ENCODE measurements at places on chromosomes 4 and X. TPM values are rescaled to one million over a fixed set of nuclear protein-coding genes. Genes with fewer than 3 reads are reported as not detected.

AKAP14 gene
- polyA plus RNA-seq = 63.8 TPM

- H3K4me1 ChIP-seq = no peaks in the 10 kb centered on the region
- no peak for DNase-seq
Measured at GRCh38 chr4:125650557-125650956, 335.8 kb downstream of the FAT4 start.

GRCh38 chrX:20320461-20321159 lies 53.9 kb upstream of the RPS6KA3 start:
- no peak overlapping the region for H3K27ac ChIP-seq
- no peaks in the 10 kb centered on the region for H3K27me3 ChIP-seq
- H3K4me3 ChIP-seq = no peak overlapping the region

- no peak overlapping the region for H3K4me3 ChIP-seq
- H3K36me3 ChIP-seq = no peaks in the 10 kb centered on the region
- no peak for DNase-seq
- no peaks in the 10 kb centered on the region for H3K27me3 ChIP-seq
Measured at GRCh38 chr4:10737337-10737736, 52.8 kb upstream of the CLNK start.

CTAG1A gene
- 7.1 TPM for polyA plus RNA-seq

PPEF2 gene
- 1.4 TPM for polyA plus RNA-seq

DNA sequence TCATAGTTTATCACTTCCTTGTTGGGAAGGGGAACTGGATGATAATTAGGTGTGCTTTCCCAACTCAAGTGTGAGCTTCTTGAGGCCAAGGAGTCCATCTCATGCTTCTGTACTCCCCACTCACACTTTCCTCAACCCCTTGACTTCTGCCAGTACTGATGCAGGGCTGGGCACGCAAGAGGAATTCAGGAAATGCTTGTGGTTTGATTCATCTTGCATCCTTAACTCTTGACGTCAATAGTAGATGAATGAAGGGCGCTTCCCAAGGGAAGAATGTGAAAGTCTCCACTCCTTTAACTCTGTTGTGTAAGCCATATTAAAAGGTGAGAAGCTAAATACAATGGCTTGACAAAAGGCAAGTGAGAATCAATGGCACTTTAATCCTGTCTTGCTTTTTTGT lies 101.8 kb downstream of the AGTR2 start:
- no peaks in the 10 kb centered on the region for H3K4me1 ChIP-seq
- DNase-seq = no peak
- H3K27me3 ChIP-seq = no peaks in the 10 kb centered on the region
- H3K27ac ChIP-seq = no peak overlapping the region
- no peak overlapping the region for H3K4me3 ChIP-seq
- no peaks in the 10 kb centered on the region for H3K36me3 ChIP-seq

DNA sequence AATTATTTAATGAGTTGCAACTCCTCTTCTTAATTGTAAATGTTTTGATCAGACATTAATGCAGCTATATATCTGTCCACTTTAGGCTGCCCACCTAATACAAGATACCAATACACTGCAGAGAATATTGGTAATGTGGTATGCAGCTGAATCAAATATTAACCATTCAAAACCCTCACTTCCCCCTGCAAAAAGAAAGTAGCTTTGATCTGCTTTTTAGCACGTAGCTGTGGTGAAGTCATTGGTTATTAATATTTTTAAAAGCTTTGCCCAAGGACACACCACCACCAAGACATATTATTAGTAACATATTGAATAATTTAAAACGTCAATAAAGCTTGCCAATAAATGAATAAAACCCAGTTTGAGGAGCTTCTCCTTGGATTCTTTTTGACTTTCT lies 28.6 kb upstream of the CYP2U1 start:
- no peaks in the 10 kb centered on the region for H3K36me3 ChIP-seq
- no peak for DNase-seq
- no peaks in the 10 kb centered on the region for H3K27me3 ChIP-seq
- H3K27ac ChIP-seq = no peak overlapping the region
- H3K4me3 ChIP-seq = no peak overlapping the region

SPANXA1 gene
- 6.5 TPM for polyA plus RNA-seq

DNA sequence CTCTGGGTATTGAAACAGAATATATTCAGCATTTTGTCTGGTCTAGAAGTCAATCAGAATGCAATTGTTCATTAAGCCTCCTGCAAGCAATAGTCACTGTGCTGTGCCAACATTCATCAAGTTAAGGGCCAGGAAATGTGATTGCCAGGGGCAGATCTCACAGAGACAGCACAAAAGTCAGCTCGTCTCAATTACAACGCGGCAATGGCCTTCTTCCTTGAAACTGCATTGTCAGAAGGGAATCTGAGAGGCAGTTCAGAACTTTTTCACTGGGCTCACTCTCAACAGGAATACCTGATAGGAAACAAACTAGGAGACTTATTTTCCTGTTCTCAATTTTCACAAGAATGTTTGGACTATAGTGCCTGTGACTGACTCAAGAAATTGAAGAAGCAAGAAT lies 131.1 kb upstream of the NR3C2 start:
- DNase-seq = no peak
- H3K27ac ChIP-seq = no peak overlapping the region
- no peaks in the 10 kb centered on the region for H3K27me3 ChIP-seq
- no peaks in the 10 kb centered on the region for H3K36me3 ChIP-seq

DNA sequence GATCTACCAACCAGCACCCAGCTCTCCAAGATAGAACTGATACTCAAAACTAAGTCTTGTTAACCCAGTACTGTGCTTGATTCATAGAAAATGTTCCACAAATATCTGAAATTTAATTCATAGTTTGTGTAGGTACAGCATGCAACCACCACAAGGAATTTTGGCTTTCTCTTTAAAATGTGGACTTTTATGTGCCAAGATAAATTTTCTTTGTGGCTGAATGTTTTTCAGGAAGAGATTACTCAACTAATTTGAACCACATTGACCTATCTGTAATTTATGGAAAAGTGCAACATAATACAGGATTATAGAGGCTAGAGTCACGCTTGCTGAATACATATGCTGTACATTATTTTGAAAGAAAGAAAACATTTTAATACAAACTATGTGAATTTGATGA lies 730.8 kb downstream of the IL1RAPL1 start:
- no peak for DNase-seq
- H3K27me3 ChIP-seq = no peaks in the 10 kb centered on the region
- no peak overlapping the region for H3K4me3 ChIP-seq

GRCh38 chr4:6613676-6614651 lies 26.5 kb upstream of the MRFAP1 start:
- no peaks in the 10 kb centered on the region for H3K27me3 ChIP-seq
- no peak overlapping the region for H3K4me3 ChIP-seq
- no peak overlapping the region for H3K27ac ChIP-seq

WFS1 gene
- polyA plus RNA-seq = 80.4 TPM

- H3K27me3 ChIP-seq = no peaks in the 10 kb centered on the region
- no peak for DNase-seq
- no peak overlapping the region for H3K4me3 ChIP-seq
- H3K36me3 ChIP-seq = no peaks in the 10 kb centered on the region
Measured at GRCh38 chrX:139882299-139882698, 50.6 kb downstream of the ATP11C start.

DNA sequence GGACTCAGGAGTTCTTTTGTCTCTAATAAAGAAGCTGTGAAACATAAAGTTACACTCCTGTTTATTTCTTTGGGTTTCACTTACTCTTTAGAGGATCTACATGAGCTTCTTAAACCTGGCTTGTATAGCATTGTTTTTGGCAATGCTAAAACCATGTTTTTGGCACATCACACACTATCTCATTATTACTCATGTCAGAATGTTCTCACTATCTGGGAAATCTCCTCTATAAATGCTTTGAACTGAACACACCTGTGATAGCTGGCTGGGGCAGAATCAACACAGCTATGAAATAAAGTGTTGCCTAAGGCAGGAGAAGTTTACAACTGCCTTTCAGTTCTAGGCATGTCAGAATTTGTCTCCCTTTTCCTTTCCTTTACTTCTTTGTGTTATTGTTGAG lies 52.6 kb downstream of the SULT1B1 start:
- no peaks in the 10 kb centered on the region for H3K27me3 ChIP-seq

CHRDL1 gene
- polyA plus RNA-seq = 40.5 TPM

- H3K27me3 ChIP-seq = no peaks in the 10 kb centered on the region
- no peak overlapping the region for H3K27ac ChIP-seq
- H3K36me3 ChIP-seq = no peaks in the 10 kb centered on the region
- H3K4me3 ChIP-seq = no peak overlapping the region
- no peaks in the 10 kb centered on the region for H3K4me1 ChIP-seq
- DNase-seq = no peak
Measured at GRCh38 chr4:2781911-2782310, 11.0 kb upstream of the SH3BP2 start.

PAGE2B gene
- 86.8 TPM for polyA plus RNA-seq

DNA sequence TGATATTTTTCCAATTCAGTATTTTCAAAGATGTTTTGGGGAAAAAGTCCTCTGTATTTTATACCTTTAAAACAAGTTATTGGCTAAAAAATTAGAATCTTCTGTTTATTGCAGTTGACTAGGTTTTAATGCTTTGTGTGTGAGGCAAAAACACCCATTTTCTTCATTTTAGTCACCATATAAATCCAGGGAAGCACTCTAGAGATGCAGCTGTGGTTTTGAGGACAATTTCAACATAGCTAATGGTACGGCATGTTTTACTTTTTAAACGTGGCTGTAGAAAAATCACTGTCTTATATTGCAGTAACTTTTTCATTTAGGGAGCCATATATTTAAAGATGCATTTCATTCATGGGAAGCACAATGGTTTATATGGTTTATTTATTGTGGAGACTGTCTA lies 129.1 kb upstream of the PITX2 start:
- no peaks in the 10 kb centered on the region for H3K4me1 ChIP-seq
- H3K4me3 ChIP-seq = no peak overlapping the region
- no peak for DNase-seq
- no peaks in the 10 kb centered on the region for H3K36me3 ChIP-seq

MID1 gene
- 10.3 TPM for polyA plus RNA-seq

GRCh38 chr4:74418063-74418670 lies 26.8 kb upstream of the AREG start:
- no peaks in the 10 kb centered on the region for H3K4me1 ChIP-seq
- no peak overlapping the region for H3K4me3 ChIP-seq
- H3K36me3 ChIP-seq = no peaks in the 10 kb centered on the region
- DNase-seq = no peak

- H3K4me1 ChIP-seq = no peaks in the 10 kb centered on the region
- no peak overlapping the region for H3K27ac ChIP-seq
- no peaks in the 10 kb centered on the region for H3K27me3 ChIP-seq
- DNase-seq = no peak
- H3K4me3 ChIP-seq = no peak overlapping the region
- no peaks in the 10 kb centered on the region for H3K36me3 ChIP-seq
Measured at GRCh38 chr4:75848891-75849290, 53.4 kb downstream of the PPEF2 start.

- H3K27ac ChIP-seq = no peak overlapping the region
- no peaks in the 10 kb centered on the region for H3K4me1 ChIP-seq
- H3K4me3 ChIP-seq = no peak overlapping the region
Measured at GRCh38 chr4:20326977-20327376, 75.3 kb downstream of the SLIT2 start.

GRCh38 chr4:184403384-184403781 lies 71.0 kb downstream of the IRF2 start:
- H3K27ac ChIP-seq = no peak overlapping the region
- H3K27me3 ChIP-seq = no peaks in the 10 kb centered on the region
- DNase-seq = no peak

GRCh38 chrX:79715448-79715847 lies 299.1 kb upstream of the TBX22 start:
- H3K27ac ChIP-seq = no peak overlapping the region
- H3K36me3 ChIP-seq = no peaks in the 10 kb centered on the region
- no peak for DNase-seq
- no peaks in the 10 kb centered on the region for H3K4me1 ChIP-seq

DNA sequence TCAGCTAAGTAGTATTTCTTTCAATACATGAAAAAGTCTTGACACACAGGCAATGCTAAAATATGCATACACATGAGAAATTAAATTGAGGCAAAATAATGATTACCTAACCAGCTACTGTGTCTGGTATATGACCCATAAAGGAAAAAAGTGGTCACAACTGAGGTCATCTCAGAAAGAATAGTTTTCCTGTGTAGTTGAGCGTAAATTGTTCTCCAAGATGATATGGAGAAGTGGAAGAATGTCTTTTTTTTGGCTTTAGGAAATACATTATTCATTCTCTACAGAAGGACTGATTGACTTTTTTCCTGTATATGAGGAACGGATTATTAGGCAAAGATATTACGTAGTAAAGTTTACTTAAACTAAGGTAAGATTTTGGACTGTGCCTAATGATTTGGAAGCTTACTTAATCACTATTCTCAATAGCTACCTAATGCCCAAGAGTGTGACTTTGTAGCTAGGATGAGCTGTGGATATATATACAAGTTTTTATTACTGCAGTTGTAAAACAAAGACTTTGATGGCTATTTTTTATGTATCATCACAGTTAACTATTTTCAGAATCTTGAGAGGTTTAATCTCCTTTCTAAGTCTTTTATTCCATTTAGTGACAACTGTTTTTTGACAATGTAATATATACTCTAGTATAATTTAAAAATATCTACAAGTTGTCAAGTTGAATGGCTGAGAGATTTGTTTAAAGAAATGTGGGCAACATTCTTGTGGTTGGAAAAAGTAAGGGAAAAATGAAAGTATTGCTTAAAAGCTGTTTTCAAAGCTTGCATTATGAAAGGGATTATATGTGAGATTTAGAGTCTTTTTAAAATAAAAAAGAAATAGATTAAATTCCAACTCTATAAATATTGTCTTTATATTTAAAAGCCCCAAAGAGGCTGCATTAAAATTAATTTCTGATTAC lies 100.2 kb downstream of the PDLIM5 start:
- no peaks in the 10 kb centered on the region for H3K36me3 ChIP-seq
- no peak for DNase-seq

ESX1 gene
- 17.0 TPM for polyA plus RNA-seq

CFP gene
- 4.4 TPM for polyA plus RNA-seq

GRCh38 chr4:134691915-134692314 lies 490.3 kb upstream of the PABPC4L start:
- H3K4me3 ChIP-seq = no peak overlapping the region
- no peaks in the 10 kb centered on the region for H3K4me1 ChIP-seq
- no peak overlapping the region for H3K27ac ChIP-seq
- H3K27me3 ChIP-seq = no peaks in the 10 kb centered on the region

CABS1 gene
- 80.1 TPM for polyA plus RNA-seq

- no peak overlapping the region for H3K4me3 ChIP-seq
- H3K36me3 ChIP-seq = no peaks in the 10 kb centered on the region
- no peaks in the 10 kb centered on the region for H3K27me3 ChIP-seq
Measured at GRCh38 chr4:158793021-158793420, 24.2 kb downstream of the FNIP2 start.

GRCh38 chr4:139564502-139564901 lies 8.5 kb upstream of the SETD7 start:
- no peak for DNase-seq
- H3K4me3 ChIP-seq = no peak overlapping the region
- no peaks in the 10 kb centered on the region for H3K27me3 ChIP-seq
- no peaks in the 10 kb centered on the region for H3K36me3 ChIP-seq

PABPC5 gene
- polyA plus RNA-seq = 2.3 TPM

DNA sequence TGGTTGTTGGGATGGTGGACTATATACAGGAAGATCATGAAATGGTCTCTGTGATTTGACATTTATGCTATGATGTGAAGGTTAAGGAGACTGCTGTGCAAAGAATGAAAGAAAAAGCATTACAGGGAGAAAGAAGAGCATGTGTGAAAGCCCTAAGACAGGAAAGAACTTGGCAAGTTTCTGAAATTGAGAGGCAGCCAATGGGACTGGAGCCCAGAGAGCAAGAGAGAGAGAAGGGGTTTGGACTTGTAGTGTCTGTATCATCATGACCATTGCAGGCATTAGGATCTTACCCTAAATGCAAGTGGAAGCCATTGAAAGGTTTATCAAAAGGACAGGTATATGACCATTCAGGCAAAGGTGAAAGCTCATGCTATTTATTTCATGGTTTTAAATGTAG lies 147.1 kb downstream of the NAA11 start:
- no peaks in the 10 kb centered on the region for H3K27me3 ChIP-seq
- no peak overlapping the region for H3K4me3 ChIP-seq
- peak; percentile 58 for DNase-seq
- H3K36me3 ChIP-seq = no peaks in the 10 kb centered on the region
- H3K27ac ChIP-seq = no peak overlapping the region

All from testis (tissue), 5 donors.